ENCODE measurements at places on chromosomes 12 and 14.
A peak's percentile ranks its signal among the peaks of the same experiment; 100 is the strongest.

- no peak for DNase-seq
These were observed 111.9 kb downstream of the LRRK2 start for GRCh38 chr12:40336573-40337199.

DNA sequence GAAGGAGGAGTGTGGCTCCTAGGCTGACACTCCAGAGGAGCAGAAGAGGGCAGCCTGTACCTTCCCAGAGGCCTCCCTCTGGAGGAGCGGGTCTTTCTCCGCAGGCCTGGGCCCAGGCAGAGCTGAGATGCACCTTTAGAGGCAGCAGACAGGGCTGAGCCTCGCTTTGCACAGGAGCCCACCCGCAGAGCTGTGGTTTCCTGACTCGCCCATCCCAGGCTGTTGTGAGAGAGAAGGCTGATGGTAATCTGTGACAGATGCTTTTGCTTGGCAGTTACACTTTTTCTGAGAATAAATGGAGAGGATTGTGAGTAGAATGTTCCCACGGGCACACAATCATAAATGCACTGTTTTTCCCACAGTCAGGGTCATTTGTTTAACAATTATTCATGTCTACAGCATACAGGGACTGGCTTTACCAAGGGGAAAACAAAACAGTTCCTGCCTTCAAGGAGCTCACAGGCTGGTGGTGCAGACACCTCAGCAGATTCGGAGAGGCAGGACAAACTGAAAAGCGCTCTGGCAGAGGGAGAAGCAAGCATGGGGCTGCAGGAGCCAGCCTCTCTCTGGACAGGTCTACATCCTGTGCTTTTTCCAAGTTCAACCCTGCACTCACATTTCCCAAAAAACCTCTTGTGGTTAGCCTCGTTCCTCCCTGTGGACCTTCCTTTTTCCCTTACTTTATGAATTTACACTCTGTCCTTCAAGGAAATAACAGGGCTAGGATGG is 13.9 kb downstream of the EVL start:
- DNase-seq = peak; percentile 86

GRCh38 chr12:1885599-1886245 is 32.7 kb downstream of the CACNA2D4 start:
- no peak for DNase-seq

GRCh38 chr12:122740351-122740750 is 9.7 kb upstream of the HCAR1 start:
- no peak for DNase-seq

GRCh38 chr14:99793213-99794150 is at the start of gene EML1:
TSS of gene EML1 (plus strand) at chr14:99793413. CDS start at chr14:99793477, 64 bp downstream.
- DNase-seq = peak; percentile 80

DNA sequence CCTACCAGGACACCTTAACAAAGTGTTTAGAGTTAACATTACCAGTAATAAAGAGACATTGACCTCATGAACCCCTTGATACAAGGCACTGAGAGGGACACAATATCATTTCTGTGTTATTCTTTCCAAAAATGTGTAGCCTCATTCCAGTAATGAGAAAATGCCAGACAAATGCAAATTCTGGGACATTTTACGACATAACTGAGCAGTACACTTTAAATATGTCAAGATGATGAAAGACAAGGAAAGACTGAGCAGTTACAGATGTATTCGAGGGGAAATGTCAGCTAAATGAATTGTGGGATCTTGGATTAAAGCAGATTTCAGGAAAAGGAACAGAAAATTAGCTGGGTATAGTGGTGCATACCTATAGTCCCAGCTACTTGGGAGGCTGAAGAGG is 255.6 kb downstream of the ERC1 start:
- DNase-seq = no peak

DNA sequence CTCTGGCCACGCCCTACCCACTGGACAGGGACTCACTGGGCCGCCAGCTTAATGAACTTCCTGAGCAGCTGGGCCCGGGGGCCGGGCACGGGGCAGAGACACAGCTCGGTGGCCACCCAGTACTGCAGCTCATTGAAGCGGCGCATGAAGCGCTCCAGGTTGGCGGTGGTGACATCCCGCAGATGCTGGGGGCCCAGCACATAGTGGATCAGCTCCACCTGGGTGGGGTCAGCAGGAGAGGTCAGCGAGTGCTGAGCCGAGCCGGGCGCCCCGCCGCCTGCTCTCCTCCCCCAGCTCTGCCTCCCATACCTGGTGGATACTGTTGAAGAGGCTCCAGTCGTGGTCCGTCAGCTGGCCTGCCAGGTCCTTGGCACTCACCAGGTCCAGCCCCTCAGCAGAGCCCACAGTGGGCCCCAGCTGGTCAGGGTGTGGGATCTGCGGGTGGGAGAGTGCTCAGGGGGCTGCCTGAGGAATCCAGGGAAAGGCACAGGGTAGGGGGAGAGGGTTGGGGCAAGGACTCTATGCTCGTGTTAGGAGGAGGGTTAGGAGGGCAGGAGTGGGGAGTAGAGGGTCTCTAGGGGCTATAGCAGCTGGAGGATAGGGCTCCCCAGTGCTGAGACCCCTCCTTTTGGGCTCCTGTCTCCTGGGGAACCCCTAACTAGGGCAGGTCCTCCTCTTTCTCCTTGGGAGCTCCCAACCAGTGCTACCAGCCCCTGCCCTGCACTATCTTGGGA is 15.5 kb upstream of the ENDOU start:
- no peak for DNase-seq

DNA sequence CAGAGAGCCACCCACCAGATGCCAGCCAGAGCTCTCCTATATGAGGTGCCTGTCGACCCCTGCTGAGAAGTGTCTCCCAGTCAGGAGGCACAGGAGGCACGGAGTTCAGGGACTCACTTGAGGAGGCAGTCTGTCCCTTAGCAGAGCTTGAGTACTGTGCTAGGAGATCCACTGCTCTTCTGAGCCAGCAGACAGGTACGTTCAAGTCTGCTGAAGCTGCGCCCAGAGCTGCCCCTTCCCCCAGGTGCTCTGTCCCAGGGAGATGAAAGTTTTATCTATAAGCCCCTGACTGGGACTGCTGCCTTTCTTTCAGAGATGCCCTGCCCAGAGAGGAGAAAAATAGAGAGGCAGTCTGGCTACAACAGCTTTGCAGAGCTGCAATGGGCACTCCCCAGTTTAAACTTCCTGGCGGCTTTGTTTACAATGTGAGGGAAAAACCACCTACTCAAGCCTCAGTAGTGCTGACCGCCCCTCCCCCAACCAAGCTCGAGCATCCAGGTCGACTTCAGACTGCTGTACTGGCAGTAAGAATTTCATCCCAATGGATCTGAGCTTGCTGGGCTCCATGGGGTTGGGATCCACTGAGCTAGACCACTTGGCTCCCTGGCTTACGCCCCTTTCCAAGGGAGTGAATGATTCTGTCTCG is 146.7 kb upstream of the USP15 start:
- no peak for DNase-seq

All from CD4-positive, alpha-beta T cell treated with Interleukin-21 for 1 hour (primary cell).